Umbilical cord (tissue), 2 donors: ENCODE measurements at places on chromosomes 3 and 15. TPM values are rescaled to one million over a fixed set of nuclear protein-coding genes. Genes with fewer than 3 reads are reported as not detected.

GRCh38 chr3:102104033-102104432 lies 254.7 kb downstream of the NFKBIZ start:
- DNase-seq, result no peak

- peak; percentile 52 for DNase-seq
Observed at GRCh38 chr3:108006077-108006771, 84.6 kb downstream of the CD47 start.

GRCh38 chr3:128486681-128487537 lies 6.1 kb downstream of the GATA2 start:
- no peak for DNase-seq

GRCh38 chr3:72505539-72506405 lies 342.5 kb downstream of the SHQ1 start:
- DNase-seq, result no peak

DNA sequence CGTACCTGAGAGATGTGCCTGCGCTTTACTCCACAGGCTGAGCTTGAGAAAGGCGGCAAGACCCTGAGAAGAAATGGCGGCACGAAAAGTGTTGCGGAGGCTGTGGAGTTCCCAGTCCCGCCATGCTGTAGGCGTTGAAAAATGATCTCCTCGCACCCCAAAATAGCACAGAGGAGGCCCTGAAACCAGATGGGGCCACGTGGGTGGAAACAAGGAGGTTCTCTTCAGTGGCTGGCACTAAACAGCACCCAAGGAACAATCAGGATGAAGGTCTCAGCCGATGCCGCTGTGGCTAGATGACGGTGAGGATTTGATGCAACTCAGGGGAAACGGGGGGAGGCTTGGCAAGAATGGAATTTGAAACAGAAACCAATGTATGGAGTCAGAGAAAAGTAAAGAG lies 57.3 kb downstream of the TMEM212 start:
- DNase-seq, result no peak

DNA sequence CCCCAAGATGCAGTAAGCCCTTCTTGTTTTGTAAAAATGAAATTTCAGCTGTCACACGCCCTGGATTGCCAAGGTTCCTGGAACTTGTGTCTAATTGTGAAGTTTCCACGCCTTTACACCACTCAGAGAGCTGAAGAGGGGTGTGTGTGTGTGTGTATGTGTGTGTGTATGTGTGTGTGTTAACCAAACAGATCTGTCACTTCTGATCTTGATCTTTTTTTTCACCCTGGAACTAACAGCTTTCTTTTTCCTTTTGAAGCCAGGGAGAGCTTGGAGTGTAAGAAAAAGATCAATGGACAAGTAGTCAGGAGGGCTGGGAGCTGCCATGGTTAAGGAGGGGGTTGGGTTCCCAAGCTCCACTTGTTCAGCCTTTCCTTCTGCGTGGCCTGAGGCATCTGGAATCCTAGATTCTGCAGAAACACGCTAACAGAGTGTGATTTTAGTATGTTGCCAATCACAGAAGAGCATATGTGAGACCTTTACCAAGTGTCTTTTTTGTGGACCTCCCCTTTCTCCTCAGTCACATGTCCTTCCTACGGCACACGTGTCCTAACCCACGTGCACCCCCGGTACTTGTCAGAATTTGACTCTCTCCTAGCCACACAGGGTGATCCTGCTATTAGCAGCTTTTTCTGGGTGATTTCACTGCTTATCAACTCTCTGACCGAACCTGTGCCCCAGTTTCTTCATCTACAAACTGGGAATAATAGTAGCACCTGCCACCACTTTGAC lies 11.5 kb downstream of the TIMP4 start:
- no peak for DNase-seq

DNA sequence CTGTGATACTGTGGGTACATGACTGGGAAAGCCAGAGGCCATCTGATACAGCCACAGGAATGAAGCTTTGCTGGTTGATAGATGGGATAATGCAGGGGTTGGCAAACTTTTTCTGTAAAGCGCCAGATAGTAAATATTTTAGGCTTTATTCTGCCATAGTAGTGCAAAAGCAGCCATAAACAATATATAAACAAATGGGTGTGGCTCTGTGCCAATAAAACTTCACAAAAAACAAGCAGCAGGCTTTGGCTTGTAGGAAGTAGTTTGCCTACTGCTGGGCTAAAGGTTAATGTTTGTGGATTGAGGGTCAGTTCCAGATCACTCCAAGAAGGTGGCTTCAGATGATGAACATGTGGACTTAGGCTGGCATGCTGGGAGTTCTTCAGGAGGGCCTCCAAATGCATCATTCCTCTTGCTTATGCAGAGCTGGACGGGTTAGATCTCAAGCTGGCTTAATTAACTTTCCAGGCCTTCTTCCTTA lies 305.7 kb downstream of the RPLP1 start:
- peak; percentile 48 for DNase-seq

DNA sequence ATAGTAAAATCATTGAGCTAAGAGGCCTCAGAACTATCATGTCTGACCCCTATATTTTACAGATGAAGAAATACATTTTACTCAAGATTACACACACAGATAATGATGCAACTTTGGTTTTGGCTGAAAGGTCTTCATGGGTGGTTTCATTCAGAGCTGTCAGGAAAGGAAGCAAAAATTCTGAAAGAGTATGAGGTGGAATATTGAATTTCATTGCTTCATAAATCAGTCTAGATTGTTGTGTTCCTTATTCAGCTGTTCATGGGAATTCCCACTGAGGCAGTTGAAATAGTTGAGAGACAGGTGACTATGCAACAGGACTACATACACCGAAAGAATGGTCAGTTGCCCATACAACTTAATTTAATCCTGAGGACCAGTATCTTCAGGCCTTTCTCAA lies 39.4 kb downstream of the CD200 start:
- no peak for DNase-seq

The IL17RE gene
- total RNA-seq, result 0.72 TPM

DNA sequence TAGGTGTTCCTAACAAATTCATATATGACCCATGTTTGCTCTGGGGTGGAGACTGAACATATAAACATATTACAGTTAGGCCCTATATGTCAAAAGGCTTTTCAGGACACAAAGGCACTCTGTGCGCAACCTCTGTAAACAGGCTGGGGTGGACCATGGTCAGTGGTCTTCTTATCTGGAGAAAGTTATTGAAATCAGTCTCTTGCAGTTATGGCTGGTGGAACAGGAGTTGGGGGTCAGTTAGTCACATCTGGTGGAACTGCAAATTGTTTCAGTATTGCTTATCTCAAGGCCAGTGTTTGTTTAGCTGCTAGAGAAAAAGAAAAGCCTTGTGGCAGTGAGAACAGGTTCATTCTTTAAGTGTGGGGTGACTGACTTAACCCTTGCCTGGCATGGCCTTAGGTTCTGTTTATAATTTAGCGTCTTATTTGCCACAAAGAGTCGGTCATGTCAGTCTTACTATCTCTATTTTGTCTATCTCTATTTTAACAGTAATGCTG lies 5.9 kb upstream of the GP9 start:
- DNase-seq, result peak; percentile 19

DNA sequence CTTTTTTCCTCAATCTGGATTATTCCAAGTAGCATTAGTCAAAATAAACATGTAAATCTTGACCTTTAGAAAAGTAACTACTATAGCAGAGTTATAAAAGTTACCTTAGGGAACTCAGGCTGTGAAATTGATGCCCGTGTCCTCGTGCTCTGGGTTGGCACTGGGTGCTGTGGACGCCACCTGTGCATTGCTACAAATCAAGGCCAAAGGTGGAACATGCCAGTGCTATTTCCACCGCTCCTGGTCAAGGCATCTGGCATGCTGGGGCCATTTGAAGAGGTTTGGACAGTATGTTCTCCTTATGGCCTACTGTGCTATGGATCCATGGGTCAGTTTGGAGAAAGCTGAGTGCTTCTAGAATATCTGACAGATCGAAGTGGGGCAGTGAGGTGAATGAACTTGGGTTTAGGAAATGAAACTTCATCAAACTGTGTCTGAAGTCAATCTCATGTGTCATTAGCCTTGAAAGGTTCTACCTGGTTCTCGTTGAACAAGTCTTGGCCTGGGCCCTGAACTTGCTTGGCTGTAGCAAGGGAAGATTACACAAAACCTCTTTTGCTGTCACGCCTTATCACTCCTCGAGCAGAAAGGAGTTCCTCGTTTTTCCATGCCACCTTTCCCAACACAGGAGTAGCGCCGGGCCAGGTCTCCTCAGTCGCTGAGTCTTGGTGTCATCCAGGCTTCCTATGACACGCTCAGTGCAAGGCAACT lies 397.6 kb upstream of the RGMA start:
- DNase-seq, result no peak

- DNase-seq, result no peak
Observed at GRCh38 chr3:188320757-188321156, 166.8 kb downstream of the LPP start.

DNA sequence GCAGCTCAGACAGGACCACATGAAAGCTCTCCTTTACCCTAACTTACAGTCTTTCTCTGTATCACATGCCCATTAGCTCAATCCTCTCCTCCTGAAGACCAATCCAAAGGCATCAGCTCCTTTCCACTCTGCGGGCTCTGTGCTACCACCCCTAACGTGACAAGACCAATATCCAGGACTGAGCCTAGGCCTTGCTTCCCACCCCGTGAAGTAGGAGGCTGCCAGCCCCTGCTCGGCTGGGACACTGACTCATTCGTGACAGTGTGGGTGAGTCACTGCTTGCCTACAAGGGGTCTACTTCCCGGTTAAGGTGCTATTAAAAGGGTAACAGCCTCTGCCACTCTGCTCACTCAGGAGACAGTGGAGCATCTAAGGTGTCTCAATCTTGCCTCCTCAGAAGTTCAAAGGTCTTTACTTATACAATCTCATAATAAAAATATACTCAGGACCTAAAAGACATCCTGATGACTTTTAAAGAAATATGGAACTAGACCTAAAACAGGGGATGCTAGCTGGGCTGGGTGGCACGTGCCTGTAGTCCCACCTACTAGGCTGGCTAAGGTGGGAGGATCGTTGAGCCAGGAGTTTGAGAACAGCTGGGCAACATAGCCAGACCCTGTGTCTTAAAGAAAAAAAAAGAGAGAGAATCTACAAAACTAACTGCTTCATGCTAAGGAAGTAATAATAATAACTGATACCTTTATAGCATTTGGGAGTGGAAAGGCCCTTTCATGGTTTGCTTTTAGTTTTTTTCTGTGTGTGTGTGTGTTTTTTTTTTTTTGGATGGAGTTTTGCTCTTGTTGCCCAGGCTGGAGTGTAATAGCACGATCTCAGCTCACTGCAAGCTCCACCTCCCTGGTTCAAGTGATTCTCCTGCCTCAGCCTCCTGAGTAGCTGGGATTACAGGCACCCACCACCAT lies 55.0 kb downstream of the TMEM44 start:
- no peak for DNase-seq

The ZNF80 gene
- total RNA-seq, result 2.4 TPM

DNA sequence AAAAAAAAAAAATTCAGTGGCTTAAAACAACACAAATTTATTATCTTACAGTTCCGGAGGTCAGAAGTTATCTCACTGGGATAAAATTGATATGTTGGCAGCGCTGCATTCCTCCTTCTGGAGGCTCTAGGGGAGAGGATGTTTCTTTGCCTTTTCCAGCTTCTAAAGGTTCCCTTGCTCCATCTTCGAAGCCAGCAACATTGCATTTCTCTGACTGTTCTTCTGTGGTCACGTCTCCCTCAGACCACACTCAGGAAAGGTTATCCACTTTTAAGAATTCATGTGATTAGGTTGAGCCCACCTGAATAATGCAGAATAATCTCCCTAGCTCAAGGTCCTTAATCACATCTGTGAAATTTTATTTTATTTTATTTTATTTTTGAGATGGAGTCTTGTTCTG lies 23.4 kb upstream of the ACAP2 start:
- no peak for DNase-seq

The ACAN gene
- total RNA-seq, result 42.9 TPM

DNA sequence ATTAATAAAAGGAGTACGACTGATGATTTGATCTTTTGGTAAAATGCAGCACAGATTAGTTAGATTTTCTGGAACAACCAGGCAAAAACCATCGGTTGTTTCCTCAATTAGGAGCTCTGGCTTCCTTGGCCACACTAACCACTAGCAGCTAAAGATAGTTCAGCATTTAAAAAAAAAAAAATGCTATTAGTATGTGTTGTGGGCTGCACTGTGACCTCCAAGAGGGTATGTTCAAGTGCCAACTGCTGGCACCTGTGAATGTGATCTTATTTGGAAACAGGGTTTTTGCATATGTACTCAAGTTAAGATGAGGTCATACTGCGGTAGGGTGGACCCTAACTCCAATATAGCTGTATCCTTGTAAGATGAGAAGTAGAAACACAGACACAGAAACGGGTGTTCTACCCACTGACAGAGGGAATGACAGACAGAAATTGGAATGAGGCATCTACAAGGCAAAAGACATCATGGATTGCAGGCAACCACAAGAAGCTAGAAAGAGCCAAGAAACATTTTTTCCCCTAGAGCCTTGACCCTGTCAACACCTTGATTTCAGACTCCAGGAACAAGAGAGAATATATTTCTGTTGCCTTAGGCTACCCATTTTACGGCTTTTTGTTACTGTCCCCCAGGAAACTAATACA lies 534.6 kb upstream of the ROBO2 start:
- no peak for DNase-seq

- DNase-seq, result no peak
Observed at GRCh38 chr3:127153506-127153815, 39.5 kb upstream of the PRR23E start.

DNA sequence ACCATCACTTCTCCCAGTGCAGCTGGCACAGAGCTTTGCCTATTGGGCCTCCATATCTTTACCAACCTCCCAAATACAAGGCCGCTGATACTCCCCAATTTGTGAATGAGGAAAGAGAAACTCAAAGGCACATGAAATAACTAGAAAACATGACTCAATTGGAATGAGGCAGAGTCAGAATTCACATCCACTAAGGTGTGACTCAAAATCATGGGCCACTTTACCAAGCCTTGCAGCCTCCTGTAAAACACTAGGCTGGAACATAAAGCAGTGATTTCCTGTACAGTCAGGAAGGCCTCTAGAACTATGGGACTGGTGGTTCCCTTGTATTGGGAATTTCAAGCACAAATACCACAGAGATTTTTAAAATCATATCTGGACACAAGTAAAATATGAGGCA lies 128.6 kb downstream of the DCLK3 start:
- no peak for DNase-seq

The LNP1 gene
- 2.4 TPM for total RNA-seq

GRCh38 chr15:69436951-69437350 lies 15.7 kb upstream of the RPLP1 start:
- DNase-seq, result no peak

DNA sequence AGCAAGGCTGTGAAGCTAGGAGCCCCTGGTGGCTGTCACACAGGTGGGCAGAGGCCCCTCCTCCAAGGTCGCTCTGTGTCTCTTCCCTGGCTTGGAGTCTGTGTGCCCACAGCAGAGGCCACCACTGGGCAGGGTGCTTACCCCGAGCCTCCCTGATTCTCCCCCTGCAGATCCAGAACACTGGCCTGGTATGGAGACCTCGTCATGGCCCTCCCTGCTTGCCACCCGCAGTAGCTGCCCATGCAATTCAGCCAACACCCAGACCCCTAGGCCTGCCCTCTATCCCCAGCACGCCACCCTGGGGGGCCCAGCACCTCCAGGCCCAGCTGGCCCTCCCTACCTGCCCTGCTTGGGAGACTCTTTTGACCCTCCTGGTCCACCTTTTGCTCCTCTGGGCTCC lies 5.5 kb upstream of the RHO start:
- DNase-seq, result no peak

- peak; percentile 70 for DNase-seq
Observed at GRCh38 chr3:43152649-43153048, 46.8 kb upstream of the POMGNT2 start.

The OIP5 gene
- total RNA-seq, result 1.4 TPM
